ENCODE measurements at places on chromosomes 2 and 18.

GRCh38 chr18:44796429-44797428, 116.0 kb downstream of the SETBP1 start:
- DNase-seq = no peak

GRCh38 chr18:22088029-22088428, 81.4 kb upstream of the GATA6 start:
- DNase-seq = no peak

GRCh38 chr2:191246820-191247380, 1.7 kb downstream of the MYO1B start:
- peak; percentile 28 for DNase-seq

- DNase-seq = no peak
Measured at GRCh38 chr18:49725809-49726674, 87.3 kb downstream of the ACAA2 start.

DNA sequence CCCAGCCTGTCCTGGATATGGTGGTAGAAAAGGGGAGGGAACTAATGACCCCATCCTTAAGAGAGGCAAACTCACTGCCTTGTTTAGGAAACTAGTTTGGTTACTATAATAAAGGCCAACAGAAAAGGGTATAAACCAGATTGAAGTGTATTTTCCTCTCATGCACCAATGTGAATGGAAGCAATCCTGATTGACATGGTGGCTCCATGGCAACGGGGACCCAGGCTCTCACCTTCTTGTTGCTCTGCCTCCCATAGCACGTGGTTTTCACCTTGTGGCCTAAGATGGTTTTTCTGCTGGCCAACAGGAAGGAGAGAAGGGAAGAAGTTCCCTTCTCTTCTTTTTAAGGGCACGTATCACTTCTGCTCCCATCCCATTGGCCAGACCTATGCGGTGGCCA, 67.3 kb upstream of the NRP2 start:
- DNase-seq = no peak

- no peak for DNase-seq
Measured at GRCh38 chr2:224838335-224838734, 122.2 kb upstream of the CCDC195 start.

DNA sequence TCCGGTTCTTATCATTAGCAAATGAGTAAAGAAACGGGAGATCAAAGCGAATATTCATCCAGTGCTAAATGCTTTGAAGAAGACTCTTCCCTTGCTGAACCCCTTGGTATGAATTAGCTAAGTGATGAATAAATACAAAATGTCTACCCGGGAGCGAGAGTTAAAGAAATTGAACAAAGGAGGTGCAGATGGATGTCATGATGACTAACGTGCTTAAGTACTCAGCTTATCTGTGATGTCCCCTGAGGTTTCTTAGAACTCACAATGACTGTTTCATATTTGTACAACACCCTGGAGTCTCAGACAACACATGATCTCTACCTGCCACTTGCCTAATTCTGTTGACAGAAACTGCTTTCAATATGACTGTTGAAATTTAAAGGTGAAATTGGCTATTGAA, 148.5 kb downstream of the TMEM200C start:
- DNase-seq = no peak

DNA sequence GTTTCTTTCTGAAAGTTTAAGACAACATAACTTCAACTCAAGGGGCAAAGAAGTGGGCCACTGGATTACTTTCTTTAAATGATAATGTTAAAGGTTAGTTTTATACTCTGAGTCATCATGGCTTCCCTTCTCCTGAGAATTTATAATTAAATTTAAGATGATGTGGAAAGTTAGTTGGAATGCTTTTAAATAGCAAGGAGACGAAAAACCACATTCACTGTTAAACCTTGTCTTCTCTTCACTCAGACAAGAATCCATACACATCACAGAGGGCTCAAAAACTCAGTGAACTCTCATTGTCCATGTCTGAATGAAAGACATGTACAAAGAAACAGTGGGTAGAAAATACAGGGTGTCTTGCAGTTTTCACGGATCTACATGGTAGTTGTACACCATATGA, 65.6 kb downstream of the COL5A2 start:
- DNase-seq = no peak

DNA sequence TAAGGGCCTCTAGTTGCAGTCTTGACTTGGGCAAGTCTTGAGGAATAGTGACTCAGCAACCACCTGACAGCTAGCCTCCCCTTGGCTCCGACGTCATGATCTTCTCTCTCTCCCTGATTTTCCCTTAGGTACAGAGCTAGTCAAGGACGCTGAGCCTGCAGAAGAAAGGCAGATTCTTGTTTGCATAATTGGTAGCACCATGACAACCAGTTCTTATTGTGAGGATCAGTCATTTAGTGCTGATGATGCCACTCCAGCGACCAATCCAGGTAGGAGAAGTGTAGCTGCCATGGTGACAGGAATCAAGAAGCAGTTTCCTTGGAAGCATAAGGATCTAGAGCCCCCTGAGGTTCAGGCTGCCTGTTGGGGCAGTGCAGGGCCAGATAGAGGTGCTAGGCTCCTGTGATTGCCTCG, 2.8 kb upstream of the RESP18 start:
- no peak for DNase-seq

GRCh38 chr2:121184248-121184862, 100.6 kb downstream of the TFCP2L1 start:
- DNase-seq = no peak

- DNase-seq = peak; percentile 30
Measured at GRCh38 chr18:11040823-11041656, 108.3 kb downstream of the PIEZO2 start.

DNA sequence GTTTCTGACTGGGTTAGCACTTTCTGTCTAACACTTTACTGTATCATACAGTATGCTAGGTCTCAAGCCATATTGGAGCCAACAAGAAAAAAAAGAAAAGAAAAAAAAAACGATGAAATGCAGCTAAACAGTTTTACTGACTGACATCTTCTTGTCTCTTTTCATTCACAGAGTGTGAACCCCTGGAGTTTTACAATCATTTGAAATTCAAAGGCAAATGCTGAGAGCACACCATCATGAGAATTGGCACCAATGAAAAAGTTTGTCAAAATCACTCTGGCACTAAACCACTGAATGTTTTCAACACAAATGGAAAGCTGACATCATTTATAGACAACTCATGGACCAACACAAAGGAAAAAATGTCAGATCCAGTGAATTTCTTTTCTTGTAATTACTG, 513.3 kb downstream of the LRRTM4 start:
- no peak for DNase-seq
